ENCODE measurements at places on chromosomes 7 and 10.

- peak; percentile 65 for DNase-seq
Measured at GRCh38 chr7:818031-818699, 14.1 kb upstream of the SUN1 start.

- no peak for DNase-seq
Measured at GRCh38 chr7:11294218-11294617, 320.5 kb downstream of the PHF14 start.

- DNase-seq = no peak
Measured at GRCh38 chr7:76392531-76393115, 16.9 kb downstream of the SSC4D start.

GRCh38 chr10:25797888-25798429 is 136.1 kb upstream of the MYO3A start:
- DNase-seq = no peak

- peak; percentile 11 for DNase-seq
Measured at GRCh38 chr7:108875139-108875538, 305.5 kb downstream of the DNAJB9 start.

GRCh38 chr10:71683301-71683700 is 36.3 kb downstream of the C10orf105 start:
- DNase-seq = no peak

GRCh38 chr10:22245567-22245966 is 27.8 kb upstream of the EBLN1 start:
- DNase-seq = no peak

- DNase-seq = peak; percentile 36
Measured at GRCh38 chr7:22452142-22452959, 47.6 kb downstream of the STEAP1B start.

DNA sequence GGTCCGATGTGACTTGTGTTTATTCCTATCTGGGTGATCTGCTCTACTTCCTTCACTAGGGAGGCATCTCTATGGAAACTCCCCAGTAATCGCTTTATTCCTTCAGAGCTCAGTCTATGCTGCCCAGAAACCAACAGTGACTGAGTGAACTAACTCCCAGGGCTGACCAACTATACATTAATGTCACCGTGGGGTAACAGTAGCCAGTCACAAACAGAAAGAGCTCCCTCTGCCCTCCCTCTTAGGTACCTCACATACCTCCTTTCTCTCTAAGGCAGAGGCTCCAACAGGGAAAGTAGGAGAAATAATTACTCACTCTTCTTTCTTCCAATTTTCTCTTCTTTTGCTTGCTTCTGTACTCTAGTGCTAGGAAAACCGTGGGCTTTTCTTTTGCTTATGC is 855.0 kb downstream of the REEP3 start:
- DNase-seq = no peak

DNA sequence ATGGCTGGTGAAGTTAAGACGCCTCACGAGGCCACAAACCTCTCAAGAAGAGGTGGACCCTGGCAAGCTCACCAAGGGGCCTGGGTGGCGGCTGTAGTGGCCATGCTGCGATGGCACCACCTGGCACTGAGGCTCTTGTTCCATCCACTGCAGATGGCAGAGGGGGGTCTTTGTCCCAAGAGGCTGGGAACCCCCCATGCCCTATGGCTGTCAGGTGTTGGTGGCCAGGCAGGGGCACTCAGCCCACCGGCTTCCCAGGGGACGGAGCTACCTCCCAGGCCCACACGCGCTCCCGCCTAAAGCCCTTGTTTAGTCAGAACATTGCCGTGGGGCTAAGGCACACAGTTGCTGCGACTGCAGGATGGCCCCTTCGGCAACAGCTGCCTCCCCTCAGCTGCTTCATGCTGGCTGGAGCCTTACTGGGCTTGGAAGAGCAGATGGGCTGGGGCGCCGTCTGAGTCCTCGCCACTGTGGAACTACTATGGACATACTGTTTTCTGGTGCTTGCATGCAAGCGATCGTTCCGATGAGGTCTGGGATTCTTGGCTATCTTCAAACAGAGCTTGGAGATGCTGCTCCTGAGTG is 46.8 kb downstream of the DPYSL4 start:
- DNase-seq = no peak

GRCh38 chr10:69467928-69468750 is 16.9 kb downstream of the TSPAN15 start:
- peak; percentile 9 for DNase-seq

DNA sequence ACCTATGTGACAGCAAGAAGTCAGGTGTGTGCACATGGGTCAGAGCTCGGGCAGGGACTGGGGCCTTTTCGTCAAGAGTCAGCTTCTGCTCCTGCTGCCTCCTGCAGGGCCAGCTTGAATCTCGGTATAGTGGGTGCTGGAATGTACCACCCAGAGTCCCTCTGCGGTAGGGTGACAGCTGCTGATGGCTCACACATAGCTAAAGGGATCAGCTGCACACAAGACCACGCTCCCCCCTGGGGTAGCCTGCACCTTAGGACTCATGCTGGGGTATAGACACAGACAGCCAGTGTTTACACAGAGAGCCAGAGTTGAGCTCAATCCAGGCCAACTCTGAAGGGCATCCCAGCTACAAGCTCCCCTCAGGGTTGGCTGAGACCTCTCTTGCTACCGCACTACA is 14.0 kb upstream of the COL13A1 start:
- no peak for DNase-seq

DNA sequence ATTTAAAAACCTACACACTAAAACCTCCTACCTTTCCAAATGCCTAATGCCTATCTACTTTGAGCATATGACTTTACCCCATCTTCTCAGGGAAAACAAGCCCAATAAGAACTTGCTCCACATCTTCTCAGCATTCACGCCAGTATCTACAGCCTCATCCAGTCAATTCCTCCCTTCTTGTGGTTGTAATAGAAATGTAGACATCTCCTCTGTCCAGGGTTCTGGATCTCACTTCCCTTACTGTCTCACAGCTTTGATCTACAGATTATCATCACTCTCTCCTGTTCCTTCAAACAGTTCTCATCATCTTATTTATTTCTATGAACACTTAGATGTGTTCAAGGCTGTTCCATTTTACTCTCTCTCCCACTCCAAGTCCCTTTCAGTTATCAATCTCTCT is 70.4 kb upstream of the NOBOX start:
- DNase-seq = no peak

GRCh38 chr7:21108182-21108581 is 319.7 kb upstream of the SP4 start:
- DNase-seq = no peak

- DNase-seq = no peak
Measured at GRCh38 chr7:158238616-158239289, 348.9 kb downstream of the PTPRN2 start.

DNA sequence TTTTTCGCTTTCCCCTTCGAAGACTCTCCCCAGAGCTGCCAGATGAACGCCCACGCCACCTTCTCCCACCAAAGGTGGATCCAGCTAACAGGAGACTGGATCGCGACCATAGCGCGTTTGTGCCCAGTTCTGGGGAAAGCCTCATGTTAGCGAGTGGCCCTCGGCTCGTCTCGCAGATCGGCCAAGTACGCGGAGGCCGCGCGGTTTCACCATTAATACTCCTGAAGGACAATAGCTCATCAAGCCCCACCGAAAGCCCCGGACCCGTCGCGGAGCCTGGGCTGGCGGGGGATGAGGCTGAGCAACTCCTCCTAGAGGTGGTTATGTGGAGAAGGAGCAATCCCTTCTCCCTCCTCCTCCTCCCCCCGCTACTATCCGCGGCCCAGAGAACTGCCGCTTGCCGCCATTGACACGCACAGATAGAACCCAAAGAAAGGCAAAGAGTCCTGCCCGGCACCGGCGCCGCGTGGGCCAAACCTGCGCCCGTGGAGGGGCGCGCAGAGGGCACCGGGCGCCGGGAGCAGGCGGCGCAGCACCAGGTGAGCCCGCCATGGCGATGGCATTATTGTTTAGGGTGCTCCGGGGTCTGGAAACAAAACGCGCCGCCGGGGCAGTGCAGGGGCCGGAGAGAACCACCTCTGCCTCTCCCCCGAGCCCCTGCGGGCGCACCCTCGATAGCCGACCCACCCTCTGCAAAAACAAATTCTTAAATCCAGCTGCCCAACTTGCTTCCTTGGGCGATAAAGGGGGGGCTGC is at the start of gene MACROH2A2:
MACROH2A2 (plus strand) TSS at position 385 of the 756 bp plus-strand sequence. CDS start 22,813 bp downstream, outside the sequence.
- DNase-seq = peak; percentile 27

GRCh38 chr7:90605055-90605454 is 8.9 kb downstream of the CDK14 start:
- no peak for DNase-seq

DNA sequence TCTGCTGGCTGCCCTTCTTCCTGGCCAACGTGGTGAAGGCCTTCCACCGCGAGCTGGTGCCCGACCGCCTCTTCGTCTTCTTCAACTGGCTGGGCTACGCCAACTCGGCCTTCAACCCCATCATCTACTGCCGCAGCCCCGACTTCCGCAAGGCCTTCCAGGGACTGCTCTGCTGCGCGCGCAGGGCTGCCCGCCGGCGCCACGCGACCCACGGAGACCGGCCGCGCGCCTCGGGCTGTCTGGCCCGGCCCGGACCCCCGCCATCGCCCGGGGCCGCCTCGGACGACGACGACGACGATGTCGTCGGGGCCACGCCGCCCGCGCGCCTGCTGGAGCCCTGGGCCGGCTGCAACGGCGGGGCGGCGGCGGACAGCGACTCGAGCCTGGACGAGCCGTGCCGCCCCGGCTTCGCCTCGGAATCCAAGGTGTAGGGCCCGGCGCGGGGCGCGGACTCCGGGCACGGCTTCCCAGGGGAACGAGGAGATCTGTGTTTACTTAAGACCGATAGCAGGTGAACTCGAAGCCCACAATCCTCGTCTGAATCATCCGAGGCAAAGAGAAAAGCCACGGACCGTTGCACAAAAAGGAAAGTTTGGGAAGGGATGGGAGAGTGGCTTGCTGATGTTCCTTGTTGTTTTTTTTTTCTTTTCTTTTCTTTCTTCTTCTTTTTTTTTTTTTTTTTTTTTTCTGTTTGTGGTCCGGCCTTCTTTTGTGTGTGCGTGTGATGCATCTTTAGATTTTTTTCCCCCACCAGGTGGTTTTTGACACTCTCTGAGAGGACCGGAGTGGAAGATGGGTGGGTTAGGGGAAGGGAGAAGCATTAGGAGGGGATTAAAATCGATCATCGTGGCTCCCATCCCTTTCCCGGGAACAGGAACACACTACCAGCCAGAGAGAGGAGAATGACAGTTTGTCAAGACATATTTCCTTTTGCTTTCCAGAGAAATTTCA is 1.7 kb downstream of the ADRB1 start:
- DNase-seq = no peak

DNA sequence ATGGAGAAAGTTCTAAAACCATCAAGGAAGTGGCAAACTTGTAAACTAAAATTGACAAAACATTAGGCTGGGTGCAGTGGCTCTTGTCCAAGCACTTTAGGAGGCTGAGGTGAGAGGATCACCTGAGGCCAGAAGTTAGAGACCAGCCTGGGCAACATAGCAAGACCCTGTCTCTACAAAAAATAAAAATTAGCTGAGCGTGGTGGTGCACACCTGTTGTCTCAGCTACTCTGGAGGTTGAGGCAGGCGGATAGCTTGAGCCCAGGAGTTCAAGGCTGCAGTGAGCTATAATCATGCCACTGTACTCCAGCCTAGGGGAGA is 29.4 kb upstream of the HNRNPH3 start:
- DNase-seq = no peak

DNA sequence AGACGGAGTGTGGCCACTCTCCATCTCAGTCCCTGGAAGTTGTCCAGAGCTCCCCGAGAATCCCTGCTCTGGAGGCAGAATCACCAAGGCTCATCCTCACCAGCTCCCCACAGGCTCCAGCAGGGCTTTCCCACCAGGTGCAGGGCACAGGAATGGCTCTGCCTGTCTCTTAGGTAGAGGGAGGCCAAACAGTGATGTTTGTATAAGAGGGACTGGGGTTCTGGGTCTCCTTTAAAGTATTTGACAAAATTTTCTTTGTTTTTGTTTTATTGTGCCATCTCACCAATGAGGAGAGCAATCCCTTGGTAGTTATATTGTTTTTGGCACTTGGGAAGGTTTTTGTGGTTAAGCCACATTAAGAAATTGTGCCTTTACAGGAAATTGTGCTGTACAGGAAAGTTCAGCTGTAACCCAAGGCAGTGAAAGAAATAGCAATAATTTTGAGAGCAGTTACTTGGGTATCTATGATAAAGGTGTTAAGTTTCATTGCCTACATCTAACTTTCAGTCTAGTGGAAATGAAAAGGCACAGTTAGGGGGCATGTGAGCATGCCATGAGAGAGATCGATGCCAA is 219.3 kb upstream of the PRSS58 start:
- no peak for DNase-seq

DNA sequence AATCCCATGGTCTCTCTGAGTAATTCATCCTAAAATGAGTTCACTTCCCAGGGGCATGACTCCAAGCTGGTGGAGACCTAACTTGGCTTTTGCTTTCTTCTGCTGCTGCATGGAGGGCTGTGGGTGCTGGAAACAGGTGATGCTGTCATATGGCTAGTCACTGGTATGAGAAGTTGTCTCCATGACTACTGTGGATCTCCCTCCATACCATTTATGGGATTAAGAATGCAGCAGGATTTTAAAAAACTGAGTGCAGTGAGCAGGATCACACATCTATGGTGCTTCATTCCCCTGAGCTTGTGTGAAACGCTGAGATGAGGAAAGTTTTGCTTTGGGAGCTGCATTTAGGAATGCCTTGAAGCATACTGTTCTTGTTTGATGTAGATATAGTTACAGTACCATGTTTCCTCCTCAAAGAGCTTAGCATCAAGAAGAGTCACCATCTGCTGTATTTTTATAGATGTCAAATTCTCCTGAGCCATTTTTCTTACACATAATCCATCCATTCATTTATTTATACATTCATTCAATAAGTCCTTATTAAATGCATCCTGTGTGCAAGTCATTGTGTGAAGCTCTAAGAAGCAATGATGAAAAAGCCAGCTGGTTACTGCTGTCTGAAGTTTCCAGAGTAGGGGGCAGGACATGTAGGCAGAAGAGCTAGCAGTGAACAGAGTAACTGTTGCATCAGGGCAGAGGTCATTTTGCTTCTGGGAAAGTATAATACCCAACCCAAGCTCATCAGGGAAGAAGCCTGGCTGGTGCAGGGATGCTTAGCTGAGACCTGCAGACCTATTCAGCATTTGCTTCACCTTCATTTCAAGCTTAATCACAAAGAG is 534.8 kb downstream of the AUTS2 start:
- no peak for DNase-seq

DNA sequence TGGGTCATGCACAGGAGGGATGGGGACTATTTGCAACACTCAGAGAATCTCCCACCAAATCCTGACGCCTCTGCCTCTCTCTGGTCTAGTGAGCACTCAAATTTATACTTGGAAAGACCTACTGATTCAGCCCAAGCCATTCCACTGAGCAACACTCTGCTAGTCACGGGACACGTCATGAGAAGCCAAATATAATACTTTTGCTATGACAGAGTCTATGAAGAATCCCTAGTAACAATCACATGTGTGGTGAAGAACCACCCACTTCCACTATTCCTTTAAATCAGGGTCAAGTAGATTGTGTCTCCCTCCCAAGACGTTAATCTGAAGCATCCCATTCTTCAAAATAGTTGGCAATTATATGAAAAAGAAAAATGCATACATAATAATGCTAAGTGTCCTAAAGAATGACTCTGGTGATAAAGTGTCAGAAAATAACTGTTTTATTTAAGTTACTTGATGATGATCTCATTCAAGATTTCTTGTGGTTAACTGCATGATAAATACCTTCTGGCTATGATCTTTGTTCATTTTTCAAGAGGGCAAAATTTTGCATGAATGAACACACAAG is 28.5 kb downstream of the CHCHD3 start:
- DNase-seq = no peak

- no peak for DNase-seq
Measured at GRCh38 chr7:148303295-148304082, 287.1 kb upstream of the C7orf33 start.

GRCh38 chr10:89808842-89809241 is 107.5 kb downstream of the KIF20B start:
- DNase-seq = no peak

All from hematopoietic multipotent progenitor cell treated with erythropoietin and hydrocortisone succinate and interleukin-3 and kit ligand, for 8 days (in vitro differentiated cells).